Ammon's horn (tissue), 1 donor: ENCODE measurements at places on chromosomes 7 and 10.

DNA sequence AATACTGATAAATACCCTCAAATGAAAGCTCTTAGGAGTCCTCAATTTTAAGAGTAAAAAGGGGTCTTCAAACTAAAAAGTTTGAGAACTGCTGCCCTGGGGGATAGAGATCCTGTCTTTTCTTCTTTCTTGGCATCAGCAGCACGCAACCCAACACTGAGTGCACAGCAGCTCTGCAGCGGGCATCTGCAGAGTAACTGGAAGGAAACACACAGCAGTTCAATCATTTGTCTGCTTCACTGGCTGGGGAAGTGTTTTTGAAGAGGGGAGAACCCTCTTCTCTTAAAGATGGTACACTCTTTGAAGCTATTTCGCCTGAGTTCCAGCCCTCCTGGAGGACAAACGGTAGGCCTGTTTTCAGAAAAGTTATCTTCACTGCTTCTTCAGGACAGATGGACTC is 193.6 kb downstream of the FGFR2 start:
- no peak for DNase-seq

- no peak for DNase-seq
These were observed 68.2 kb upstream of the INPP5A start for GRCh38 chr10:132469197-132469884.

GRCh38 chr7:86760236-86760635 is 116.5 kb downstream of the GRM3 start:
- DNase-seq: peak; percentile 34

- peak; percentile 70 for DNase-seq
These were observed 27.1 kb upstream of the SAR1A start for GRCh38 chr10:70197235-70197945.

DNA sequence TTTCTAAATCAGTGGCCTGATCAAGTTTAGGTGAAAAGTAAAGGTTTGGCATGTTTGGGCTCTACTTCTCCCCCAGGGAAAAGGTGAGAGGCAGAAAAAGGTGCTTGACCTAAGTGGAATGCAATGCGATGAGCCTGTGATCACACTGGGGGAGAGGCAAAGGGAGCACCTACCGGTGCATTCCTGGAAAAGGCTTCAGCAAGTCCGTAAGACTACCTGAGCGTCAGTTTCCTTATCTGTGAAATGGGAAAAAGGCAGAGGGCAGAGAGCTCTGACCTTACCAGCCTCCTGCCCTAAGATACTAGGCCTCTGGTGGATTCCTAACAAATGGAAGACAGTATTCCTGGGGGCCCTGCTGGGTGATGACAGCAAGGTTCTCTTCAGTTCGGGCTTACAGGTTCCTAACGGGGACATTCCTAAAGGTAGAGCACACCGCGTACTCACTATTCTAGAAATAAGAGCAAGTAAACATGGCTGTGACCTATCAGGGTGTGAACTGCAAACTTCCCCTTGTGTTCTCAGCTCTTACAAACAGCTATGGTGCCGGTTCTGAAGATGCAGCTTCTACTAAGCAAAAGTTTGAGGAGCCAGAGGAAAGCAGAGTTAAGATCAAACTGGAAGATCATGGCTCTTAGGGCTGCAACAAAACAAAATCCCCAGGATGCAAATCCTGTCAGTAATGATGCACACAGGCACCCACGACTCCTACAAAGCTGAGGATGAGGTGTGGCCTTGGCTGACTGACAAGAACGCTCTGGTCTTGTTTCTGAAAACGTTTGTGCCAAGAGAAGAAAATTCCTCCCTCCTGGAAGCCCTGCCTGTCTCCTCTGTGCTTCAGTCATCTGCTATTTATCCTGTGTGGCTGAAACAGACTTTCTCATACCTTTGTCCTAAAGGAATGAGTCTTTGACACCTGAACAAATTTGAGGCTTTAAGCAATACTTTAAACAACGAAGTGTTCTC is 13.3 kb upstream of the ACSL5 start:
- no peak for DNase-seq

DNA sequence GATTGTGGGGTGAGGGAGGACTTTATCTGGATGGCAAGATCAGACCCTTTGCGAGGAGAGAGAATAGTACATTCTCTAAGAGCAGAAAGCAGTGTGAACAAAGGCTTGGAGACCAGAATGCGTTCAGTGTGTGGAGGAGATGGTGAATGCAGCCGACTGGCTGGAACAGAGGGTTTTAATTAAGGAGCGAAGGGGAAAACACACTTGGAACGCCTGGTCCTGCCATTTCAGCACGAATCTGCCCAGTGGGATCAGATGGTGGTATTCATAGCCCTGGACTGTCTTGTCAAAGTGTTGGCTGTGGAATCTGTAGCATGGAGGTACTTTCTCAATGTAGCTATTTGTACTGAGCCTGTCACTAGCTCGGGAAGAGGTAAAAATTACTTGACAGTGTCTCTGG is 260.9 kb downstream of the SLC25A13 start:
- no peak for DNase-seq

- DNase-seq: no peak
These were observed 56.3 kb upstream of the ZEB1 start for GRCh38 chr10:31262672-31263071.

- DNase-seq: no peak
These were observed 26.3 kb upstream of the ADGRA1 start for GRCh38 chr10:133061296-133062038.

DNA sequence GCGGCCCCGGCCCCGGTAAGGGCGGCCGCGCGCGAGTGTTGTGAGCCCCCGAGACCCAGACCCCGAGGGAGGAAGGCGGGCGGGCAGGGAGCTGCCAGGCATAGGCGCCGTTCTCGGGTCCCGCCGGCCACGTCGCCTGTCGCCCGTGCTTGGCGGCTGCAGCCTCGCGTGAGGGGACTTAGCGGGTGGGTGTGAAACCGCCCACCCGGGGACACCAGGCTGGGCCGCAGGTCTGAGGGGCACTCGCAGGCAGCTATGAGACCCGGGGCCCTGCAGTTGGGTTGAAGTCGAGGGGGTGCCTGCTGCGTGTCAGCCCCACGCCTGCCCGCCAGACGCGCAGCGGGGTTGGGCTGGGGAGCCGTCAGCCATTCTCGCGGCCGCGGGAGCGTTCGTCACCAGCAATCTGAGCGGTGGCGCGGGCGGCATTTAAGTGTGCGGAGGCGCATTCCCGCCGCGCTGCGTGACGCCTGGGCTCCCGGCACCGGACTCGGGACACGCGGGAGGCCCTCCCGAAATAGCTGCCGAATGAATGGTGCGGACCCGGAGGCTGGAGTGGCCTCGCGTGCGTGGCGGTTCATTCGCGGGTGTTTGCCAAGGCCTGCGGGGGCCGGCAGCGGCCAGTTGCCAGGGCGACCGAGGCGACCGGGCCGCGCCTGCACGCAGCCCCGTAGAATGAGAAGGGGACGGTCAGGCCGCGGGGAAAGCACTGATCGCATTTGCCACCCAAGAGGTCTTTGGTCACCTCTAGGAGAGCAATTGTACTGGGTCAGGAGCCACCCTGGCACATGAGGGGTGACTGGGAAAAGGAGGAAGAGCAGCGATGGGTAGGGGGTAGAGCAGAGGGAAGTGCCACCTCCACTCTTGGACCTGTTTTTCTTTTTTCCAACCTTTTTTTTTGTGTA is 750 bp downstream of the ZNF398 start:
- peak; percentile 68 for DNase-seq

DNA sequence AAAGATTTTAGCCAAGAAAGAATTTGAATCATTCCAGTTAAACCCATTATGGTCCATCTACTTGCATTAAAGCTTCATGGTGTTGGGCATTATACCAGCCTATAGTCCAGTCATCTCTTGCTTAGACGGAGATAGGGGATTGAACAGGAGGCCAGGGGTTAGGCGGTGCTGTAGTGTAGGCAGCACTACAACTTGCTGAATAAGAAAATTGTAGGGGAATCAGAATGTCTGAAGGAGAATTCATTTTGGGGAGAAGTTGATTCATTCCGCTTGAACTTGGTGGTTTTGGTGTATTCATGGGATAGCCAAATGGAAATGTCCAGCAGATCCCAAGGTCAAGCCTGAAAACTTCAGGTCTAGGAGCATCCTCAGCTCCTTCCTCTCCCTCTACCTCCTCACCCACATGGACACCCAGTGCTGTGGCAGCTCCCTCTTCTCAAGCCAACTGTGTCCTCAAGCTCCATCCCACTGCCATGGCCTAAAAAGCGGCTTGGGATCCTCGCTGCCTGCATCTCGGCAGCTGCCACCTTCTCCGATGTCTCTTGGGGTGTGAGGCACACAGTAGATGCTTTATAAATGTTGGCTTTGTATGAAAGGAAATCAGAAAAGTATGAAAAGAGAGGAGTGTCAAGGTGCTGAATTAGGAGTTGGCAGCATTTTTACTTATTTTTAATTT is 63.6 kb upstream of the MNX1 start:
- DNase-seq: no peak

GRCh38 chr7:140694592-140694991 is 1.9 kb upstream of the NDUFB2 start:
- DNase-seq: no peak

GRCh38 chr7:77727936-77728701 is 31.9 kb downstream of the RSBN1L start:
- peak; percentile 39 for DNase-seq

DNA sequence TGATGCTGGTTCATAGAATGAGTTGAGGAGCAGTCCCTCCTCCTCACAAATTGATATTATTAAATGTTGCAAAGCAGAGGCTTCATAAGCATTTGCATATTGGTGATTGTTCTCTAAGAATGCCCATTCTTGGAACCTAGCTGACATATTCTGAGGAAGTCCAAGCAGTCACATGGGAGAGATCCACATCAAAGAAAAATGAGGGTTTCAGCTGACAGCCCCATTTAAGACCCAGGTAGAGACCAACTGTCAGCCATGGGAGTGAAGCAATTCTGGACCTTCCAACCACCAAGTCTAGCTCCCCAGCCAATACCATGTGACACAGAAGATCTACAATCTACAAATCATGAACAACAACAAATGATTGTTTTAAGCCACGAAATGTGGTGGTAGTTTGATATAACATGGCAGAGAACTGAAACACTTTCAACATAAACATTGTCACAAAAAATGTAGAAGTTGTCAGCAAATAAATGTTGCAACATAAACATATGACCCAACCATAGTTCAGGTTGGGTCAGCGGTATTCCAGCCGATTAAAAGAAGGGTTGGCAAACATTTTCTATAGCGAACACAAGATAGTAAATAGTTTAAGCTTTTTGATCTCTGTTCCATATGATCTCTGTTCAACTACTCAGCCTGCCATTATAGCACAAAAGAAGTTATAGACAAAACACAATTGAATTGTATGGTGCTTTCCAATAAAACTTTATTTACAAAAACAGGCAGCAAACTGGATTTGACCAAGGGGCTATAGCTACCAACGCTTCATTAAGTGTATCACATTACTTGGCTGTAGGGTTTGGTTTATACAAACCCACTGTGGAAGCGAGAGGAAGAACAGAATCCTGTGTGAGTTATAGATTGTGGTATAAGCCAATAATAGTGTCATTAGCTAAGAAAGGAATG is 41.4 kb upstream of the MPP7 start:
- no peak for DNase-seq

- no peak for DNase-seq
These were observed 65.8 kb downstream of the VIPR2 start for GRCh38 chr7:159078911-159079270.

- DNase-seq: no peak
These were observed 3.9 kb downstream of the LFNG start for GRCh38 chr7:2523461-2523936.
